ENCODE measurements at places on chromosomes 1 and 21.
A peak's percentile ranks its signal among the peaks of the same experiment; 100 is the strongest.

GRCh38 chr1:52264530-52265115 lies 101.4 kb downstream of the CC2D1B start:
- DNase-seq: no peak

DNA sequence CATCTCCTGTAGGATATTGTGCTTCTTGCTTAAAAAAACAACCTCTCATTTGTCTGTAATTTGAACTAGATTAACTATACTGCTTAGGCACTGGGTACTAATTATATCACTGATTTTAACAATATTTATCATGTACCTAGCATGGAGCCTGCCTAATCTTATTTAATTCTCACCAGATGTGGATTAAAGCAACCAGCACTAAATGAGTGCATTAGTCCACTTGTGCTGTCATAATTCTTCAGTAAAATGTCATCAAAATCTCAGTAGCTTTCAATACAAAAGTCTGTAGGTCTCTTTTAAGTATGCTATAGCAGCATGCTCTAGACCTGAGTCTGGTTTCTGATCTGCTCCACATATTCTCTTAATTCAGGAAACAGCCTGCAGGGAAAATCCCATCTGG lies 368.1 kb downstream of the NCAM2 start:
- DNase-seq: no peak

GRCh38 chr1:15207829-15208429 lies 39.1 kb upstream of the FHAD1 start:
- DNase-seq: no peak

- no peak for DNase-seq
Measured at GRCh38 chr1:30597711-30598110, 125.7 kb downstream of the MATN1 start.

- DNase-seq: no peak
Measured at GRCh38 chr1:228182296-228183030, 16.9 kb downstream of the IBA57 start.

GRCh38 chr21:43774163-43774562 lies 1.9 kb downstream of the CSTB start:
- DNase-seq: no peak

- DNase-seq: peak; percentile 70
Measured at GRCh38 chr1:19240673-19241538, 10.4 kb downstream of the EMC1 start.

GRCh38 chr1:78702426-78702825 lies 52.8 kb downstream of the IFI44 start:
- DNase-seq: no peak

All from CD4-positive, alpha-beta T cell treated with Interleukin-2 at 100 ng/mL for 4 hours (primary cell).